ENCODE measurements at places on chromosomes 16 and 17.

DNA sequence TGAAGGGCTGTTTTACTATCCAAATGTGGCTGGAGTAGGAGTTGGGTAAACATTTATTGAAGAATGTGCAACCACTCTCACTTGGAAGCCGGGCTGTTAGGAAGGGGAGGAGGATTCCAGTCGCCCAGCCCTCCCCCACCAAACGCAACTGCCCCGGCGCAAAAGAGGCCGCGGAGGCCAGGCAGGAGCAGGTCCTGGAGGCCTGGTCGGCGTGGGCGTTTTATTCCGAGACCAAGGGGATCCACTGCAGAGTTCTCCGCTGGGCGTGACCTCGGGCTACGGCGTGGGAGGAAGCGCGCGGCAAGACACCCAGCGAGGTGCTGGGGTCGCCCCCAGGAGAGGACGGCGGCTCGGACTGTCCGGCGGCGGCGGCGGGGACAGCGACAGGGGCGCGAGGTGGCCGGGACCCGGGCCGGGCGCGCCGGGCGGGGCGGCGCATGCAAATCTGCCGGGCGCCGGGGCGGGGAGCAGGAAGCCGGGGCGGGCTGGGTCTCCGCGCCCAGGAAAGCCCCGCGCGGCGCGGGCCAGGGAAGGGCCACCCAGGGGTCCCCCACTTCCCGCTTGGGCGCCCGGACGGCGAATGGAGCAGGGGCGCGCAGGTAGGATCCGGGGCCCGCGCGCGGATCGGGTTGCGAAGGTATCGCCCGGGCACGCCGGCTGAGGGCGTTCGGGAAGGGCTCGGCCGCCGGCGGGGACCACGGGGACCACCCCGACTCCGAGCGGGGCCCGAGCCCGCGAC lies at the start of gene IL4R:
Gene IL4R (plus strand): TSS at position 553 of the 739 bp plus-strand sequence. CDS start 26,230 bp downstream, outside the sequence.
- peak; percentile 74 for DNase-seq

DNA sequence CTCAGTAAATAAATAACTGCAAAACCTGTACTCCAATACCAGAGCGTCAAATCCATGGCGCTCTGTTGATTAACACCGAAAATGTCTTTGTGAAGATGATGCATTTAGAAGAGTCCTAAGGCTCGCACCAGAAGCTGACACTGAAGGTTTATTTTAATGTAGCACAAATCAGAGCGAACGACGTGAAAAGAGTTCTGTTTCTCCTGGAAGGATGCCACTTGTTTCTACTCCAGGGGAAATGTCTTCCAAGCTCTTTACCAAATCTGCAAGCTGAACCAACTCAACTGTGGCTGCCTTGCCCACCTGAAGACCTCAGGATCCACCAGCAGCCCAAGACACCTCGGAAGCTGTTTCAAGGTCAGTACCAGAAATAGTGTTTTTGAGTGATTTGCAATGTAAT lies 194.4 kb upstream of the MAF start:
- DNase-seq, result no peak

DNA sequence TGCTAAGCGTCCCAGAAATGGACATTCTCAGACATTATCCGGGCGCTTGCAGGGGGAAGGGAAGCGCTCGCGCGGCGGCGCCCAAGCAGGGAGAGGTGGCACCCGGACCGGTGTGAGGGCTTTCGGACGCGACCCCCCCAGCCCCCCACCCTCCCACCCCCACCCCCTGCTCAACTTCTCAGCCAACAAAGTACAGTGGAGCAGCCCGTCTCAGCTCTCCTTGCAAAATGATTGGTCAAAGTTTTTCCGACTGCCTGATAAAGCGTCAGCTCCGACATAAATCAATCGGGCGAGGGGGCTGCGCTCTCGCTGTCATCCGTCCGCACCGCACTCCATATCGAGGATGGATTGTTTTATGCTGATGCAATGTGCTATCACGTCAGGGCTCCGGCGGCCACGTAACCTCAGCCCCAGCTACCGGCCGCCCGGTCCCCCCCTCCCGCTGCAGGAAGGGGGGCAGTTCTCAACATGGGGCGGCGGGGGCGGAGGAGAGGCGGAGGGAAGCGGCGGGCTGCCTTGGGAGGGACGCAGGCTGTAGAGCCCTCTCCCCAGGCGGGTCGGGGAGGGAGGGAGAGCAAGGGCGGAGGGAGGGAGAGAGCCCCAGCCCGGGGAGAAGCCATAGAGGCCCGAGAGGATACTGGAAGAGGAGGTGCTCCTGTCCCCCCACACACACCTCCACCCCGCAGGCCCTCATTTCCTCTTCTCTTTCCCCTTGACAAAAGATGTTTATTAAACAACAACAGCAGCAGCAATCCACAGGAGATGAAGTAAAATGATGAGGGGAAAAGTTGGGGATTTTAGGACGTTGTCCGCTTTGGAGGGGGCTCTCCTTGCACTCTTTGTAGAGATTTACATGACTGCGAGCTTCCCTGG lies at the start of gene HOXB9:
Gene HOXB9 (minus strand): TSS at position 114 of the 873 bp plus-strand sequence. CDS start 89 bp downstream, at position 25.
- DNase-seq, result no peak

DNA sequence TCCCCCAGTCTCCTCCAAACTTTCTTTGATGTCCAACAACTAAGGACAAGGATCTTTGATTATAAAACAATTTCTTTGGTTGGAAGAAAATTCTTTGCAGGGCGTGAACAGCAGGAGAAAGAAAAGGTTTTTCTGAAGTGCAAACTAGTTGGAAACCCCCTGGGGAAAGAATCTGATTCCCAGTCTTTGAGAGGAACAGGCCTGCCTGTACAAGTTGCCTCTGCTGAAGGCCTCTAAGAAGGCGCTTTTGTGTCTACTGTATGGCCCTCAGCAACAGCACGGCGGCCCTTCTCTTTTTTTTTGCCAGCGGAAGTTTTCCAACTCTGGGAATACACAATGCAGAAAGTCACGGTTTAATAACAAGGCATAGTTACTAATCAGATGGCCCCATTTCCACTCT lies 14.0 kb downstream of the RNF43 start:
- no peak for DNase-seq

DNA sequence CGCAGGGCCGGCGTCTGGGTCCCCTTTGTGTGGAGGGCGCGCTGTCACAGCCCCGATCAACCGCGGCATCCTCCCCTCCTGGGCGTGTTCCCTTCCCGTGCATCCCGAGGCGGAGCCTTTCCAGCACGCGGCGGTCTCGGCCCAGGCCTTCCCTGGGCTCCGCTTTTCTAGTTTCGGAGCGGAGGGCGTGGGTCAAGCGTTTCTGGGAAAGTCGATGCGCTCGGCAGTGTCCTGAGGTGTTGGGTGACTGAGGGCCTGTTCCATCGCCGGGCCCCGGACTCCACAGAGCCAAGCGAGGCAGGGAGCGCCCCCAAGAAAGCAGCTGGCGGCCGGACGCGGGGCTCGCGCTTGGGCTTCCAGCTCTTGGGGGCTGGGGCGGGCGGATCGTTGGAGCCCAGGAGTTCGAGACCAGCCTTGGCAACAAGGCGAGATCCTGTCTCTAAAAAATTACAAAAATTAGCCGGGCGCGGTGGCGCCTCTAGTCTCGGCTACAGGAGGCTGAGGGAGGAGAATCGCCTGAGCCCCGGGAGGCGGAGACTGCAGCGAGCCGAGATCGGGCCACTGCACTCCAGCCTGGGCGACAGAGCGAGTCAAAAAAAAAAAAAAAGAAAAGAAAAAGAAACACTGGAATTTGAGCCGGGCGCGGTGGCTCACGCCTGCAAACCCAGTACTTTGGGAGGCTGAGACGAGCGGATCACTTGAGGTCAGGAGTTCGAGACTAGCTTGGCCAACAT lies 806 bp downstream of the IFT140 start:
- DNase-seq, result no peak

GRCh38 chr16:85485379-85485778 lies 127.7 kb upstream of the GSE1 start:
- DNase-seq, result no peak

GRCh38 chr16:67883872-67884261 lies 818 bp upstream of the NRN1L start:
- peak; percentile 52 for DNase-seq

DNA sequence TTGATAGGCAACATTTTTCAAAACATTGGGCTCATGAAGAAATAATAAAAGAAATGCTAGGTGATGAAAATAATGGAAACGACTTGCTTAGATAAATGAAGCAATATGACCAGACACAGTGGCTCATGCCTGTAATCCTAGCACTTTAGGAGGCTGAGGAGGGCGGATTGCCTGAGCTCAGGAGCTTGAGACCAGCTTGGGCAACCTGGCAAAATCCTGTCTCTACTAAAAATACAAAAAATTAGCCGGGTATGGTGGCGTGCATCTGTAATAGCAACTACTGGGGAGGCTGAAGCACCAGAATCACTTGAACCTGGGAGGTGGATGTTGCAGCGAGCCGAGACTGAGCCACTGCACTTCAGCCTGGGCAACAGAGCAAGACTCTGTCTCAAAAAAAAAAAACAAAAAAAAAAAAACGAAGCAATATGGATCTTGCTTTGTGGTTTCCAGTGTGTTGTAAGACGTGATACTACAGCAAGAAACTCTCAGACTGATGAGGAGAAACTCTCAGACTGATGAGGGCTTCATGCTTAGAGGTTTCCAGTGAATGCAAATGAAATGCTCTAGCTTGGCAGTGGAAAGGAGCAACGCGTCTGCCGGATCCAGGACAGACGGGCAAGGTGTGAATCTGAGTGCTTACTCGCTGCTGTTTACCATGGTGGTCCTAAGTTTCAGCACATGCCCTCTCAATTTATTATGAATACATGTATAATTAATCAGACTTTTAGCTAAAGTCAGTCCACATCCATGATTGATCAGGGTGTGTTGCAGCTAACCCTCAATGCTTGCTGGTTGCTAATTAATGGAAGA lies 11.5 kb upstream of the IGF2BP1 start:
- DNase-seq, result no peak

GRCh38 chr17:16507918-16508533 lies 16.0 kb upstream of the LRRC75A start:
- no peak for DNase-seq

- no peak for DNase-seq
Measured at GRCh38 chr16:12417815-12418211, 385.9 kb downstream of the CPPED1 start.

- no peak for DNase-seq
Measured at GRCh38 chr16:89491238-89491869, 993 bp upstream of the ANKRD11 start.

DNA sequence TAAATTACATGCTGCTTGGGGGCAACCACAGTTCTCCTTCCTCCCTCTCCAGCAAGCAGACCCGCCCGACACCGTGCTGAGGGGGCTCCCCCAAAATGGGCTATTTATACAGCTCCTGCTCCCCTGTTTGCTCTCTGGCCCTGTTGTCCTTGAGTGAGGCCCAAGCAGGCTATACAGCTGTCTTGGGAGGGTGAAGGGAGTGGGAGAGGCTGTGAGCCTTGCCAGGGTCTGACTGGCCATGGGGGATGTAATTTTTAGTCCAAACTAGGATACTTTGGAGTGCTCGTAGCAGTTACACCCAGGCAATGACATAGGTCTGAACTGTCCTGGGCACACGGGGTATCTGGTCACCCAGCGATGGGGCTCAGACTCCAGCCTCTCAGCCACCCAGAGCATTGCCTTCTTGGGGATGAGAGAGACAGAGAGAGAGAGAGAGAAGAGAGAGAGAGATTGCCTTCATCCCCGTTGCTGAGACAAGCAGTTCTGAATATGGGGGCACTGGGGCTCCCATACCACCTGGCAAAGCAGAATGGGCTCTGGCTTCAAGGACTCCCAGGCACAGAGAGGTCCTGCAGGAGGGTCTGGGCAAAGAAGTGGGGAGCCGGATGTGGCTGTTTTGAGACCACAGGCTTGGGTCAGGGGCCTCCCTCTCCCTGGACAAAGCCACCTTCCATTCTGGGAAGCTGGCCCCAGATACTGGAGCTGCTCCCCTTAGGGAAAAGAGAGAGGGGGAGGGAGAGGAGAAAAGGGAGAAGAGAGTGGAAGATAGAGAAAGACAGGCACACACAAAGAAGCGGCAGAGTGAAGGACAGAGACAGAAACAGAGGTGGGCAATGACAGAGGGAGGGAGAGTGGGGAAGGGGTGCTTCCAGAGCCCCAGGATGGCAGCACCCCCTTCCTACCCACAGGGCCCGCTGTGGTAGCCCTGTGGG lies 10.7 kb upstream of the TMEM92 start:
- DNase-seq, result no peak

Measured in testis (tissue), 5 donors.